ENCODE measurements at places on chromosomes 5 and 9.

GRCh38 chr5:54821445-54822323, 163.7 kb downstream of the ESM1 start:
- no peak for DNase-seq

GRCh38 chr9:120435091-120435490, 144.9 kb downstream of the CDK5RAP2 start:
- DNase-seq: no peak

DNA sequence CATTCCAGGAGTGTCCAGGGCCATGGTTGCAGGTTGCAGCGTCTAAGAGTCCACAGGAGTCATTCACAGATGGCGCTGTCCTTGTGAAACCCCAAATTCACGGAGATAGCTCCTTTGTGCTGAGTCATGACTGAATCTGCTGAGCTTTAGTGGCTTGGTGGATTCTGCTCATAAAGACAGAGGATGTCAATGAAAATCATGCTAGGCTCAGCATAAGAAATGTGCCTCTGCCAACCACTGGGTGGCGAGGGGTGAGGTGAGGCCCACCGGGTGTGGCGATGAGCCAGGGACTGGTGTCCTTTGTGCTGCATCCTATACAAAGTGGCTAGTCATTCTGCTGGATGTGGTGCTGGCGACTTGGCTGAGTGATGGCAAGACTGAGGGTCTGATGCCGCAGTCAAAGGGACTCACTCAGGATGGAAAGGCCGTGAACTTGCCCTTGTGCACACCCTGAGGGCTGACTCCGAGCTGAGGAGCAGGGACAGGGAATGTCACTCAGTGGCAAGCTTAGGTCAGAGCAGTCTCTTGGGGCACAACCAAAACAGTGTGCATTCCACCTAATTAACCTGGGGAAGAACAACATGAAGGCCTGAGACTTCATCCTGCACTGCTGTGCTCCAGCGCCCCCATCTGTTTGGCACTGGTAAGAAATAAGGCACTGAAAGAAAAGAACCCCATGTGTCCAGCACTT, 71.5 kb downstream of the DAP start:
- DNase-seq: no peak

GRCh38 chr9:21576331-21577189, 94.4 kb upstream of the IFNE start:
- DNase-seq: no peak

DNA sequence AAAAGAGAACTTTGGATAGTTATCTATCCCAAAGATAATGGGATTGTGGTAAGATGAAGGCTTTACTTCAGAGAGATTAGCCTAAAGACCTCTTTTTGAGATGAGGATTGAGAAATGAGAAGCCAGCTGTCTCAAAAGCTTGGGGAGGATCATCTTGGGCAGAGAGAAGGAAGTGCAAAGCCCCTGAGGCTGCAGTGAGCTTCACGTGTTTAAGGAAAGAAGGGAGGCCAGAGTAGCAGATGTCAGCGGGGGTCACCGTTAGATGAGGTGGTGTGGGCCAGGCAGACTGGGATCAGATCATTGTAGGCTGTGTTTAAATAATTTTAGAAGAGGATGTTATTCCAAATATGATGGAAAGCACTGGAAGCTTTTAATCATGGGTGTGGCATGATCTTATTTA, 270.1 kb downstream of the ARHGEF28 start:
- DNase-seq: no peak

GRCh38 chr9:101668421-101668820, 70.0 kb downstream of the GRIN3A start:
- no peak for DNase-seq
